ENCODE measurements at places on chromosomes 16 and 17.

GRCh38 chr17:45221081-45222013, at the start of gene FMNL1:
Gene FMNL1 (plus strand): TSS chr17:45221885. CDS start chr17:45222125, 240 bp downstream.
- DNase-seq, result no peak

GRCh38 chr17:30134551-30134950, 17.9 kb downstream of the NSRP1 start:
- DNase-seq, result no peak

GRCh38 chr17:50352072-50352692, 6.3 kb downstream of the XYLT2 start:
- DNase-seq, result no peak

DNA sequence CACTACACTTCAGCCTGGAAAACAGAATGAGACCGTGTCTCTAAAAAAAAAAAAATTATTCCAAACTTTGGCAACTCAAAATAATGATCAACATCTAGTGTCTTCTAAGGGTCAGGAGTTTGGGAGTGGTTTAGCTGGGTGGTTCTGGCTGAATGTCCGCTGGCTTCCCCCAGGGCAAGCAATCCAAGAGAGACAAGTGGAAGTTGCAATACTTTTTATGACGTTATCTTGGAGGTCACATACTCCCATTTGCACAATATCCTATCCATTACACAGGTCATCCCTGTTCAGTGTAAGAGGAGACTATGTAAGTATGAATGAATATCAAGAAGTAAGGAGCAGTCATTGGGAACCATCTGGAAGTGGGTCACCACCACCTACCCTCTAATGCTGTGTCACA, 15.2 kb upstream of the CLEC3A start:
- DNase-seq, result no peak

GRCh38 chr17:332558-333322, 19.9 kb downstream of the RPH3AL start:
- DNase-seq, result no peak

- no peak for DNase-seq
These were observed 154.7 kb downstream of the C16orf78 start for GRCh38 chr16:49528060-49528865.

DNA sequence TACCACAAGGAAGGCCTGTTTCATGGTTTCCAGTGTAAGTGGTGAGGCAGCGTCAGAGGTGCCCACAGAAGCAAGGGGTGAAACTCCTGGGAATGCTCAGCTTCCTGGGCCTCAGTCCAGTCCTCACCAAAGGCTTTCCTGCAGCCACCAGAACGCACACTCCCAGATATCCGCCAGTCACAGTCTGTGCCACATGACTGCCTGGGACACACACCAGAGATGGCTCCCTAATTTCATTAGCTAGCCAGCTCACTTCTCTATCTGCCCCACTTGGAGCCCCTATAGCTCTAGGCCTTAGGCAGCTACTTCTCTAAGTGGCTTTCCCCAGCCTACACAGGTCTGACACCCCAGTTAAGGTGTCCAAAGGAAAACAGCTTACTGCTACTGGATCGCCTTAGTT, 77.0 kb downstream of the CYTH1 start:
- no peak for DNase-seq

DNA sequence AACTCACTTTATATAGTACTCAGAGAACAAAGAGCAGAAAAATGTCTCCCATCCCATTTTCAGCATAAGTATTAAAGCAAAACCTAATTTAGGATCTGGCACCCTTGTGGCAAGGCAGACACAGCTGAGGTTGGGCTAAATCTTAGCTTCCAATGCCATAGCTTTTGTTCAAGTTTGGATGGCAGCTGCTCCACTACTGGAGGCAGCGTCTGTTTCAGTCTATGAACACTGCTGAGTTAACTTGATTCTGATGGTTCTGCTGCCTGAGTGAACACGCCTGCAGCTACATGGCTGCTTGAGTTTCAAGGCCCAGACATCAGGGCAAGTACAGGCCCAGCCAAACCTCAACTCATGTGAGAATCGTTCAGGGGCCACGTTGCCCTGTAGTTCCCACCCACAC, 178.2 kb upstream of the RPH3AL start:
- DNase-seq, result no peak

GRCh38 chr16:9708972-9709620, 473.1 kb downstream of the GRIN2A start:
- no peak for DNase-seq

- DNase-seq, result no peak
These were observed 463.8 kb upstream of the HSBP1 start for GRCh38 chr16:83343935-83344366.

GRCh38 chr16:61324044-61324443, 712.2 kb downstream of the CDH8 start:
- peak; percentile 53 for DNase-seq

GRCh38 chr16:57284209-57284951, at the start of gene PLLP:
Gene PLLP (minus strand): TSS chr16:57284672. CDS start chr16:57284540, 132 bp downstream.
- peak; percentile 32 for DNase-seq

- no peak for DNase-seq
These were observed 1.2 kb downstream of the ARHGAP44 start for GRCh38 chr17:12790249-12791106.

GRCh38 chr17:19975601-19976000, 2.0 kb downstream of the AKAP10 start:
- DNase-seq, result peak; percentile 7

DNA sequence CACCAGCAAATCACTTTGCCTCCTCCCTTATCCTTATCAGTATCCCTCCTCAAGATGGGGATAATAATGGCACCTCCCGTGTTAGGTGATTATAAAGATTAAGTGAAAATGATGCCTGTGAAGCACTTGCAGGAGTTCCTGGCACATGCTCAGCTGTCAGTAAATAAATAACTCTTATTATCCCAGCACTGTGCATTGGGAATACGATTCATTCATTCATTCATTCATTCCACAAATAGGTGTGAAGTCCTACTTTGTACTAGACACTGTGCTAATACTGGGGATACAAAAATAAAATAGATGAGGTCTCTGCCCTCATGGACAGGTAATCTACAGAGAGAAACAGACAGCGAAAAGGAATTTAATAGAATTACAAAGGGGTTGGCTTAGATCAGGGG, 2.0 kb downstream of the XYLT2 start:
- DNase-seq, result no peak

GRCh38 chr16:10984509-10984908, 40.1 kb downstream of the CLEC16A start:
- no peak for DNase-seq

DNA sequence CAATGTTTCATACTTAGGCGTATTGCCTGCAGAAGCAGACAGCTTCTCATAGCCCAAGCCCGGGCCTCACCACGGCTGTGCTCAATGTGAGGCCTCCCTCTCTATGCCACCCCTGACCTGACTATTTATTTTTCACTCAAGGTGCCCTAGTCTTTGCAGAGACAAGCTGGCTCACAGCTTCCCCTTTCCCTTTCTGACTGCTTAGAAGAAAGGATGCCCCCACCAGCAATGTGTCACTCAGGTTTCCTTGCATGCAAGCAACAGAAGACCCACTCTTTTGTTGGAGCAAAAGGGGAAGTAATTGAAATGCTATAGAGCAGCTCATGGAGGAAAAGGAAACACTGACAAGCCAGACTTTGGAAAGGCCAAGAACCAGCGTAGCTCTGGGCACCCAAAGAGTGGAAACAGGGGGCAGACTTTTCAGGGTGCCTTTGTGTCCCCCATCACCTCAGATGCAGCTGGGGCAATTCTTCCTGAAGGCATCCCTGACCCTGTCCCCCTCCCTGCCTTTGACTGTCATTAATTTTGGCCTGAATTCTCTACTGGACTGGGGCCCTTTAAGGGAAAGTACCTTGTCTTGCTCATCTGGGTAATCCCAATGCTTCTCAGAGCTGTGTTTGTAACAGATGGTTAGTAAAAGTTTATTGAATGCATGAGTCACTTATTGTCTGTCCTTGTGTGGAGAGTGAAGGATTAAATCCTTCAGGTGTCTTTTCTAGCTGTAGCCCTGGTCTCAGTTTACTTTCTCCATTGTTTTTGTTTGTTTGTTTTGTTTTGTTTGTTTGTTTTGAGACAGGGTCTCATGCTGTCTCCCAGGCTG, 17.8 kb downstream of the RGS9 start:
- no peak for DNase-seq

GRCh38 chr17:2852729-2853282, 56.6 kb downstream of the RAP1GAP2 start:
- DNase-seq, result no peak

DNA sequence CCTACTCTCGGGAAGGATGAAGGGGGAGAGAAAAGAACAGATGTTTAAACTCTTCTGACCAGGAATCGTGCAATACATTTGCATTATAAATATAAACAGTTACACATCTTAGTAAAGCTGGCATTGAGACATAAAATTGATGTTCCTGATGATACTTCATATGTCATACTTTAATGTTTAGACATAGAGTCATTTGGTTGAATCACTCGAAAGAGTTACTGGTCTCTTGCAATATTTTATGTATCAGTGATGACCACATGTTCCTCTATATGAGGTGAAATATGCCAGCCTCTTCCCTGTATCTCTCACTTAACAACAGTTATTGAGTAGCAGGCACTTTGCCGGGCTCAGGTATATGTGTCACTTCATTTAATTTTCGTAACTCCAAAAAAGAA, 49.7 kb upstream of the PMFBP1 start:
- no peak for DNase-seq

GRCh38 chr17:33163533-33164168, 129.4 kb downstream of the ASIC2 start:
- no peak for DNase-seq

GRCh38 chr17:71342737-71343136, 778.1 kb upstream of the SOX9 start:
- DNase-seq, result no peak

DNA sequence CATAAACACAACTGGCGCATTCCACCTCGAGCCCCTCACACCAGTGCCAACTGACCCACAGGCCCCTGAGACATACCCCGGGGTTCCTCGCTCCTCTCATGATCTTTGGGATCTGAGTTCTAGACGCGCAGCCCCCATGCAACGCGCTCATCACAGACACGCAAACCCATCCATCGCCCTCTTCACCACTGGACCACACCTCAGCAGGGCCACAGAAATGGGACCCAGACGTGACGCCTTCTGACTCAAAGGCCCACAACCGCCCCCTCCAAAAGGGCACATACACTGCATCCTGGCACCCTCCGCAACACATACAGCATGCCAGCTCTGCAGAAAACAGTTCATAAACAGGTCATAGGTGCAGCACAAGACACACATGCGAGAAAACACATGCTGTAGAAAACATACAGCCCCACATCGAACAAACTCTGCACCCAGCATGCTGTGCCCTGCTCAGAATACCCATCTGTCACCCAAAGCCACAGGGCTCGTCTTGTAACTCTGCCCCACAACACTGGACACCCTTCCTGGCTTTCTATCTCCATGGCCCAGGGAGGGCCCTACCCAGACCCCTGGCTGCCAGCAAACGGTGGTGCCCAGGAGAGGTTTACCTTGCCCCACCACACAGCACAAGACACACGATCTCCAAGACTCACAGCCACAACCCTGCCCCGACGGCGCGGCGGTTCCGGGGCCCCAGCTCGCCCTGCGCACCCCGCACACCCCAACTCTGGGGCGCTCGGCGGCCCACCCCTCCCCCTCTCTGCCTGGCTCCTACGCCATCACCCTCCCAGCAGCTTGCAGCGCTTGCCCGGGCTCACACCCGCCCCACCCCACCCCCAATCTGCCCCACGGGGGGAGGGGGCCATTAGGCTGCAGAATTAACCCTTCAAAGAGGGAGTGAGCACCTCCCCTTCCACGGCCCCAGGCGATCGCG, 887 bp downstream of the ZBTB4 start:
- no peak for DNase-seq

GRCh38 chr17:75589919-75590303, 2.3 kb downstream of the MYO15B start:
- no peak for DNase-seq

- no peak for DNase-seq
These were observed 66.8 kb downstream of the CDRT15 start for GRCh38 chr17:14169901-14170300.

DNA sequence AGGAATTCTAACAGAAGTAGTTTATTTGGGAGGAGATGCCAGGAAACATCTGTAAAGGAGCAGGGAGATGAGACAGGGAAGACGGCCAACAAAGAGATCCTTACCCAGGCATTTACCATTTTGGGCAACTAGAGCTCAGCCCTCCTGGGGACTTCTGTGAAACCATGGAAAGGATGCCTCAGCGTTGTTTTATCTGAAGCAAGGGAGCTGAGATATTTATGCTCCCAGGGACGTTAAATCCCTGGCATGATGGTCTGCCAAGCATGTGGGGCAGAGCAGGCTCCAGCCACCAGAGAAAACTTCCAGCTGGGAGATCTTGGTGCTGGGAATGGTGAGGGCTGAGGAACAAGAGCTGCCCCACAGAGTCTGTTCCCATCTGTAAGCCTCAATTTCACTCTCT, 114.8 kb upstream of the FOXF1 start:
- no peak for DNase-seq

DNA sequence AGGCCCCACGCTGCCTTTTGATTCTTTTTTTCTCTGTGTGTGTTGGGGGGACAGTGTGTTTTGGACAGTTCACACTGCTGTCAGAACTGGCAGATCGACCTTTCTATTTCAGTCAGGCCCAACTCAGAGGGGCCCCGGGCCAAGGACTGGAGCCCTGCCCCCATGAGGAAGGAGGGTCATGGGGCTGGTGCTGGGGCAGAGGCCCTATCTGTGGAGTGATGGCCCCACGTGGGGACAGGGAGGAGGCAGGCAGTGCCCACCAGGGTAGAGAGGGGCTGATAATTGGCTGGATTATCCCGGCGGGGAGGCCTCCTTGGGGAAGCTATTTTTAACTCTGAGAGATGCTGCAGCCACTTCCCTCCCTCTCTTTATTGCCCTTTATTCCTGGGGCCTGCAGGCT, 5.7 kb upstream of the KCNJ12 start:
- DNase-seq, result no peak

GRCh38 chr16:4179020-4179419, 62.8 kb upstream of the ADCY9 start:
- no peak for DNase-seq

DNA sequence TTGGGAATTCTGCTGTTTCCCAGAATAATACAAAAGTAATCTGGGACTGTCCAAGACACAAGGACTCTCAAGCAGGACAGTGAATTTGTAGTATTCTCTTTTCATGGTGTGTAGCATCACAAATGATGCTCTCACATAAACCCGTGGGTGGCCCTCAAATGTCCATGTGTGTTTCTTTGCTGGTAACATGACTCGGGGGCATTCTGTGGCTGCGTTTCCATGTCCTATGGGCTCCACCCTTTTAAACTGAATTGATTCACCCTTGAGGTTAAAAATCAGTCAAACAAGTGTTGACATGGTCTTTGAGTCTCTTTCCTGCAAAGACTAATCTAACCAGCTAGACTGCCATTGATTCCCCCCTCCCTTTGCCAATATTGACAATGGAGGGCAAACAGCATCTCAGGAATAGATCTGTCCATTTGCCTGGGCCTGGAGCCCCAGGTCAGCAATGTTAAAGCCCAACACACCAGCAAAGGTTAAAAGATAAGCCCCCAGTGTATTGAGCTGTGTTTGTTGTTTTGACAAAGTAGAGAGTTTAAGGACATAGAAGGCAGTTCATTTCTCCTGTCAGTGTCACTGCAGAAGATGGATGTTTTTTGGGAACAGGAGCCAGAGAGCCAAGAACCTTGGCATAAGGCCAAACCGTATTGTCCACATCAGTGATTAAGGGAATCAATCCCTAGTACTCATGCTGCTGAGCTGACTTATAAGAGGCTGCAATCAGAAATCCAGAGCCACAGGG, 117.1 kb upstream of the COX10 start:
- DNase-seq, result no peak
